ENCODE measurements at places on chromosomes 5 and 9.
A peak's percentile ranks its signal among the peaks of the same experiment; 100 is the strongest.

- no peak for DNase-seq
Observed at GRCh38 chr5:132296412-132297016, 2.3 kb downstream of the SLC22A4 start.

DNA sequence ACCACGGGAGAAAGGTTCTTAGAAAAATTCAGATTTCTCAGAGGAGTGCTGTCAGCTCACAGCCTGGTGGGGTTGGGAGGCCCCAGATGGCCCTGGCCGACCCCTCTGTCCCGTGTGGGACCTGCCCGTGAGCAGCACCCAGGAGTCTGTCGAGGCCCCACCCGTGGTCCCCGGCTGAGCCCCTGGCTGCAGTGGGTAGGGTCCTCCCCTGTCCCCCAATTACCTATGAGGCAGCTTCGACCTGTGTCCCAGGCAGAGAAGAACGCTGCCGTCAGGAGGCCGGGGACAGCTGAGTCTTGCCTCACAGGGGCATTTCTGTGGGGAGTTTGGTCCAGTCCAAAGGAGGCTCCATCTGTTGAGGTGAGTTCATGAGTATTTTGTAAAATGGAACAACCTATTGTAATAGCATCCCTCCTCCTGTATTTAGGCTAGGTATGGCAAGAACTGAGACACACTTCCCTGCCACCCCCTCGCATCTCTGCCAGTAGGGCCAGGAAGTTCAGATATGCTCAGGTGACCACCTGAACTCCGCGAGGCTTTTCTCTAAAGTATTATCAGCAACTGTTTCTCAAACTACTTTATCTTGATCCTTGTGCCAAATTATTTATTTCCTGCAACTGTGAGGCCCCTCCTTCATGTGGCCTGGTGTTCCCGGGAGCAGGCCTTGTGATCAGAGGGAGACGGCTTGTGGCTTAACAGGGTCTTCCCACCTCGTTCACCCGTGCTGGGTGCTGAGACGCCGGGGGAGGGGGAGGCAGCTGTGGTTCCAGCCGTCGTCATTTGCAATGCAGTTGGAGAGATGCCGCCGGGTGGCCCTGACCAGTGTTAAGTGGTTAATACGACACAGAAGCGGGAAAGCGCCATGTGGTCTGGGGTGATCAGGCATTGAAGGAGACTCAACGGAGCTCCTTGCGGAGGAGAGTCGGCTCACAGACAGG lies 1.7 kb downstream of the AHRR start:
- no peak for DNase-seq

GRCh38 chr5:170216257-170216864 lies 16.4 kb upstream of the C5orf58 start:
- DNase-seq, result no peak

DNA sequence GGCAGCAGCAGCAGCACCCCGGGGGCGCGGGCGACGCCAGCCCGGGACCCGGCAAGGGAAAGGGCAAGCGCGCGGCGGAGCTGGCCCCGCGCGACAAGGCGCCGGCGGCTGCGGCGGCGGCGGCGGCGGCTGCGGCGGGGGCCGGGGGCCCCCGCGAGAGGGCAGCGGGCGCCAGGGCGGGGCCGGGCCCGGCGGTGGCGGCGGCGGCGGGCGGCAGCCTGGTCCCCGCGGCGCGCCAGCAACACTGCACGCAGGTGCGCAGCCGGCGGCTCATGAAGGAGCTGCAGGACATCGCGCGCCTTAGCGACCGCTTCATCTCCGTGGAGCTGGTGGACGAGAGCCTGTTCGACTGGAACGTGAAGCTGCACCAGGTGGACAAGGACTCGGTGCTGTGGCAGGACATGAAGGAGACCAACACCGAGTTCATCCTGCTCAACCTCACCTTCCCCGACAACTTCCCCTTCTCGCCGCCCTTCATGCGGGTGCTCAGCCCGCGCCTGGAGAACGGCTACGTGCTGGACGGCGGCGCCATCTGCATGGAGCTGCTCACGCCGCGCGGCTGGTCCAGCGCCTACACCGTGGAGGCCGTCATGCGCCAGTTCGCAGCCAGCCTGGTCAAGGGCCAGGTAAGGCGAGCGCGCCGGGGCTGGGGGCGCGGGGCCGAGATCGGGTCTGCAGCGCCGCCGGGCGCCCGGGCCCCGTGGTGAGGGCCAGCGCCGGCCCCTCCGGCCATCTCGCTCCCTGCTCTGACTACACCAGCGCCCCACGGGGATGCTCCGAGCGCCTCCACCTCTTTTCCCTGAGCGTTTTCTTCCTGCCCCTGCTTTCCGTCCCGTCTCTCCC lies at the start of gene UBE2QL1:
Gene UBE2QL1 (plus strand): TSS at position 238 of the 843 bp plus-strand sequence. CDS start 35 bp downstream, at position 273.
- no peak for DNase-seq

- peak; percentile 27 for DNase-seq
Observed at GRCh38 chr5:125484272-125484741, 737.9 kb upstream of the ZNF608 start.

DNA sequence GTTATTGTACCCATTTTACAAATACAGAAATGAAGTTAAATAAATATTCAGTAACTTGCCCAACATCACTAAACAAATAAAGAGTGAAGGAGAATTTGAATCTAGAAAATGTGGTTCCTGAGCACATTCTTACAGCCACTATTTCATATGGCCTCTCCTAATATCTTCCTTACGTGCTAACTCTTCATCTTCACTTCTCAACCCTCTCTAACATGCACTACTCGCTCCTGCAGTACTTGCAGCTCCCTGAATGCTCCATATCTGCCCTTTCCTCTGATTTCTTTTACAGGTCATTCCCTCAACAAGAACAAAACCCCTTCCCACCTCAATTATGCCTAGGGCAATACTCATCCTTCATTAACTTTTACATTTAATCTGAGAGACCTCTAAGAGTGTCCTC lies 711.5 kb downstream of the CETN3 start:
- DNase-seq, result no peak

GRCh38 chr5:124605541-124605940 lies 140.9 kb downstream of the ZNF608 start:
- DNase-seq, result no peak
